ENCODE measurements at places on chromosomes 2 and 18.
A peak's percentile ranks its signal among the peaks of the same experiment; 100 is the strongest.

- no peak for DNase-seq
Observed at GRCh38 chr2:220077488-220077887, 450.1 kb downstream of the SLC4A3 start.

DNA sequence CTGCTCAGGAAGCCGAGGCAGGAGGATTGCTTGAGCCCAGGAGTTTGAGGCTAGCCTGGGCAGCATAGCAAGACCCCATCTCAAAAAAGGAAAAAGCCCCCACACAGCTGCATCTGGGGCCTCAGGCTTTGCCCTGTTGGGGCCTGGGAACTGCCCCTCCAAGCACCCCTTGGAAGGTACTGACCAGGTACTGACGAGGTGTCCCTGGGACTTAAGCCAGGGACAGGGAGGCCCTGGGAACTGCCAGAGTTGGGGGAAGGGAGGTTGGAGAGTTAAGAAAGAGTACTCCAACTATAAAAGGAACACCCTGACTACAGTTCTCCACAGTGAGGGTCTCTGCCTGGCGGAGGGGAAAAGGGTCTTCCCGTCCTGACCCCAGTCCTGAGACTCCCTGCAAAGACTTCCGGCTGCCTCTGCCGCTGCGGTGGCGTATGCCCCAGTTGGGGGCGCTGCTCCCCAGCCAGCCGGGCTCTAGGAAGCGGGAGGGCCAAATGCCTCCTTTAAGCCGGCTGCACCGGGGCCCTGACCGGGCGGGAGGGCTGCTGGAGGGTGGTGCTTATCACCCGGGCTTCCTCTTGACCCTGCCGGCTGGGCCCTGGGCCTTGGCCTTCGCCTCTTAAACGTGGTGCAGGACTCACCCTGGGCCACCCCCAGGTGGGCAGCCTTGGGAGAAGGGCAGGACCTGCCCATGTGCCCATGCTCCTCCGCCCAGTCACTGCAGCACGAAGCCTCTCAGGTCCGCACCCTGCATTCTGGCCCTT is 12.8 kb downstream of the SLC30A3 start:
- peak; percentile 23 for DNase-seq

DNA sequence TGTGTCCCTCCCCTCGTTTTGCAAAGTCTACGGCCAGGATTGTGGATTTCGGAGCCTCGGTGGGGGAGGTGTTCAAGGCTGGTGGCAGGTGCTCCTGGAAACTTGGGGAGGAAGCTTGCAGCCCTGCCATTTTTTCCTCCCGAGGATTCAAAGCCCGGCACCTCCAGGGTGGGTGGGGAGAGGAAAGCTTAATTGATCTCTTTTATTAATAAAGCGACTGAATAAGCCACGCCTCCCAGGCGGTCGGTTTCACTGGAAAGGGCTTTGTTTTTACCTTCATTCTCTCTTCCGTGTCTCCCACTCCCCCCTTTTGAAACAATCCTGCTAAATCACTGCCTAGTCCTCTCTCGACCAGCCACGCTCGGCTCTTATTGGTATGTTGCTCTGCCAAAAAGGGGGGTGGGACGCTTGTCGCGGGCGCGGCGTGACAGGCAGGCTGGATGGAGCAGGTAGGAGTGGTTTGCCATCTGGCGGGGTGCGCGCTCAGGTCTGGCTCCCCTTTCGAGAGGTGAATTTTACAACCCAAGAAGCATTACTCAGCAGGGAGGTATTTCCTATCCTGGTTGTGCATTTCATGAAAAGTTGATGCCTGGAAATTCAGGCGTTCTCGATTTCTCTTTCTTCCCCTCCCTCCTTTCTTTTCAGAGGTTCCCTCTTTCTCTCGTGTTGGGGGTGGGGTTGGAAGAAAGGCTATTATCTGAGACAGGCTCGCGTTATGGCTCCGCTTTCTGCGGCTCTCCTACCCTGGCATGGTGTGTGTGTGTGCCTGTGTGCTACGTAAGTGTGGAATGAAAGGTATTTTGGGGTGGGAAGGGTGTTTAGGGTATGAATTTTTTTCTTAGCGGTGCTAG is 1.4 kb downstream of the NEDD4L start:
- DNase-seq: peak; percentile 48

GRCh38 chr2:176885001-176885643 is 327.5 kb upstream of the HNRNPA3 start:
- no peak for DNase-seq

DNA sequence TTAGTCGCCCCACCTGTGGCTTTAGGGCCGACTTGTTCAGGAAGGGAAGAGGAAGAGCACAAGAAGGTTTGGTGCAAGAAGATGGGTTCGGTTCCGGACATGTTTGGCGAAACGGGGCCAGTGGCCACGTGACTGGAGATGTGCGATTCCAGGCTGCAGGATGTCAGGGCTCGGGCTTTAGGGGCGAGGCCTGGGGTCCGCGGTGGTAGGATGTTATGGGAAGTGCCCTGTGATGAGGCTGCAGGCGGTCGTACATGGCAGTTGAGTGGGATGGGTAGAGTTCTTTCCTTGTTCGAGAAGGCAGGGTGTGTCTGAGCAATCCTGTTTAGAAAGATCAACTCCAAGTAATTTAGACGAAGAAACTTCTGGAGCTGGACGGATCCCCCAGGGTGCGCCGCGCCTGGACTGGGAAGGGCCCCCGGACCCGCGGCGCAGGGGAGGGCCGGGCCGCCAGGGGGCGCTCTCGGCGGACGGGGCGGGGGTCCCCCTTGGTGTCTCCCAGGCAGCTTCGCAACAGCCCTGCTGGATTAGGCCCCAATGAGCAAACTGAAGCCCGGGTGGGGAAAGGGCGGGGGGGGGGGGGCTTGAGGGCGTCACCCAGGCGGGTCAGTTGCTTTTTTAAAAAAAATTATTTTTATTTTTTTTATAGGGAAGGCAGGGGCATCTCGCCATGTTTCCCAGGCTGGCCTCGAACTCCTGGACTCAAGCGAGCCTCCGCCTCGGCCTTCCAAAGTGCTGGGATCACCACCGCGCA is 17.2 kb upstream of the SDC1 start:
- no peak for DNase-seq

GRCh38 chr2:19632403-19632991 is 269.3 kb downstream of the TTC32 start:
- DNase-seq: no peak

DNA sequence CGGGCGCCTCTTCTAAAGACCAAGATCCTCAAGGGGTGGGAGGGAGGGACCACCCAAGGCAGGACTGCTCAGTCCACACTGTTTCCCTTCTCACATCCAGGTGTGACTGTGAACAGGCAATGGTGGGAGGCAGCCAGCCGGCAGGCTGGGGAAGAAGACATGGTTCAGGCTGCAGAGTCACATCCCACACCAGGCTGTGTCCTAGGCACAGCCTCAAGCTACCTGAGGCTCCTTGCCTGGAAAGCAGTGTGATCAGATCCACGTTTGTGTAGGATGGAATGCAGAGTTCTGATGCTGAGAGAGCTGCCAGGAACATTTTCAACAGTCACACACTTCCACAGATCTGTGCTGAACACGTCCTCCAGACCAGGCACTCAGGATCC is 16.4 kb downstream of the SLC66A2 start:
- DNase-seq: no peak

GRCh38 chr18:79756826-79757225 is 40.9 kb upstream of the KCNG2 start:
- DNase-seq: no peak

DNA sequence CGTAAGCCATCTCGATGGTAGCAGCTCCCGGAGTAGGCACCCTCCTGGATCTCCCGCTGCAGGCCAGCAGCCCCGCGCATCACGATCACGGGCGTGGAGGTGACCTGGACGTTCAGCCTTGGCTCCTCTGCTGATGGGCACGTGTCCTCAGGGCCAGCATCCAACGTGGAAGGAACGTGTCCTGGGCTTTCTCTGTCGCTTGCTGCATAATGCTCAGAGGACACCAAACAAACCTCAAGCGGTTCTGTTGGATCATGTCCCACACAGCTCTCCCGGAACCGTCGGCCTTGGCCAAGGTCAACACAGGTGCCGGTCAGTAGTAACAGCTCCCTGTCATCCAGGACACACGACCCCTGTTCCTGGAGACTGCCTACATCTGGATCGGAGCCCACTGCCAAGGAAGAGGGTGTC is 23.1 kb downstream of the PASK start:
- DNase-seq: no peak

- peak; percentile 45 for DNase-seq
Observed at GRCh38 chr18:69469444-69469919, 68.8 kb downstream of the DOK6 start.

DNA sequence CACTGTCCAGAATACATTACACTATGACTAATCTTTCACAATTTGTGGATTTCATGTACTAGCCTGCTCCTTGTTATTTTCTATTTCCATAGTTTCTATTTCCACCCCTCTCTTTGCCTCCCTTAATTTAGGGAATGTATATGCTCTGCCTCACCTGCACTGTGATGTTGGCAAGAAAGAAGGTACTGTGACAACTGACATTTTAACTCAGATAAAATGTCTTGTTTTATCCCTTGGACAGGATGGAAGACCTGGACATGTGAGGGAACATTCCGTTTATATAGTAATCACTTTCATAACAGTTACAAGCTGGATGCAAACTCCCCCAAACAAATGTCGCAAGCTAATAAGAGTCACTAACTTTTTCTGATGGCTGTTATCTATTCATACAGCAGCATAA is 21.5 kb upstream of the DSG3 start:
- DNase-seq: no peak

- no peak for DNase-seq
Observed at GRCh38 chr2:197369933-197370320, 59.3 kb upstream of the ANKRD44 start.

GRCh38 chr18:58148954-58149471 is 105.0 kb downstream of the NEDD4L start:
- no peak for DNase-seq

- no peak for DNase-seq
Observed at GRCh38 chr2:47048801-47049480, 106.2 kb downstream of the STPG4 start.

- DNase-seq: no peak
Observed at GRCh38 chr2:134683561-134684112, 35.2 kb downstream of the TMEM163 start.

GRCh38 chr2:41943159-41943558 is 104.7 kb upstream of the PKDCC start:
- DNase-seq: no peak

DNA sequence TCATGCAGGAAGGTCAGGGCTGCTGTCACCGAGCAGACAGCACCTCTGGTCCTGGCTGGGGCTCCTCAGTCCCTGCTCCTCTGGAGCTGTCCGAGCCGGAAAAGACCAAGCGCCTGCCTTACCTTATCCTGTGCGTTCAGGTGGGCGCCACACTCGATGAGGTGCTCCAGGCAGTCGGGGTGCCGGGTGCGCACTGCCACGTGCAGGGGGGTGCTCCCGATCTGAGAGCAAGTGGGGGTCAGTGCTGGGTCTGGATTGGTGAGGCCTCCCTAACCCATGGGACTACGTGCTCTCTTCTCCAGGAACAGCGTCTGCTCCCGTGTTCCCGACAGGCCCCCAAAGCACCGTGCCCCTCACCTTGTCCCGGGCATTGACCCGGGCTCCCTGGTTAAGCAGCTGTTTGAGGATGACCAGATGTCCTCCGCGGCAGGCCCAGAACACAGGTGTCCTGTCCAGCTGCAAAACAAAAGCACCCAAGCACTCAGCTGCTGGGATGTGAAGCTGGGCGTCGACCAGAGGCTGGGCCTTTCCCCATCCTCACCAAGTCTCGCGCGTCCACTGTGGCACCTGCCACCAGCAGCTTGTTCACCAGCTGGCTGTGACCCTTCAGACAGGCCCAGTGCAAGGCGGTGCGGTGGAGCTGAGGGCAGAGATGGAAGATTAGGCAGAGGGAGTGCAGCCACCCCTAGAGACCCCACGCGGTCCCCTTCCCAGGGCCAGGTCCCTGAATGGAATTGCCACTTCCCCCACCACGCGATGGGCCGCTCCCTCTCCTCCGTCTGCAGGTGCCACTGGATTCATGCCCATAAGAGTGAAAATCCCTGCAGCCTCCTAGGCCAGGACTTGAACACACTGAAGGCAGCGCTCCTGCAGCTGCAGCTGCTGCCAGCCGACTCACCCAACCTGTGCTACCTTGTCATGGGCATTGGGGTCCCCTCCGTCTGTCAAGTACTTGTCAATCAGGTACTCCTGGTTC is 3.7 kb downstream of the ANKRD23 start:
- DNase-seq: no peak

DNA sequence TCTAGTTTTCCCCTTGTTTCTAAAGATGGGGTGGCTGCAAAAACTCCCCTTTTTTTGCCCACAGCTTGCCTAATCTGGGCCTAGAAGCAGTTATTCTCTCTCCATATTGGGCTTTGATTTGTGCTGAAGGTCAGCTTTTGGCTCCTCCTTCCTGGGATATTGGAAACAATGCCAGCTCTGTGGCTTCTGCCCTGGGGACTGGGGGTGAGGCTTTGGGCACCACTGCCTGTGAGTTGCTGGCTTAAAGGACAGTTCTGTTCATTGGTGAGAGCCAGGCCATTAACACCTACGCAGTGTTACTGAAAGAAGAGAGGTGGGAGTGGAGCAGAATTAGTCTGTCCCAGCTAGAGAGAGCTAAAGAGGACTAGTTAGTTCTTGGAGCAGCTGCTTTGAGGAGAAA is 4.3 kb downstream of the UBXN2A start:
- DNase-seq: no peak

DNA sequence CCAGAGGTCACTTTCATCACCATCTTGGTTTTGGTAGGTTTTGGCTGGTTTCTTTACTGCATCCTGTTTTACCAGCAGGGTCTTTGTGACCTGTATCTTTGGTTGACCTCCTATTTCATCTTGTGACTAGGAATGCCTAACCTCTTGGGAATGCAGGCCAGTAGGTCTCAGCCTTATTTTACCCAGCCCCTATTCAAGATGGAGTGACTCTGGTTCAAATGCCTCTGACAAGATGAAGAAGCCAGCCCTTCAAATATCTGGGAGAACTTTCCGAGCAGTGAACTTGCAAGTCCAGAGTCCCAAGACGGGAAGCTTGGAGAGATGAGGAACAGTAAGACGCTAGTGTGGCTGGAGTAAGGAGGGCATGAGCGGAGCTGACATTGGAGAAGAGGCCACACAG is 28.6 kb downstream of the PROKR1 start:
- no peak for DNase-seq

DNA sequence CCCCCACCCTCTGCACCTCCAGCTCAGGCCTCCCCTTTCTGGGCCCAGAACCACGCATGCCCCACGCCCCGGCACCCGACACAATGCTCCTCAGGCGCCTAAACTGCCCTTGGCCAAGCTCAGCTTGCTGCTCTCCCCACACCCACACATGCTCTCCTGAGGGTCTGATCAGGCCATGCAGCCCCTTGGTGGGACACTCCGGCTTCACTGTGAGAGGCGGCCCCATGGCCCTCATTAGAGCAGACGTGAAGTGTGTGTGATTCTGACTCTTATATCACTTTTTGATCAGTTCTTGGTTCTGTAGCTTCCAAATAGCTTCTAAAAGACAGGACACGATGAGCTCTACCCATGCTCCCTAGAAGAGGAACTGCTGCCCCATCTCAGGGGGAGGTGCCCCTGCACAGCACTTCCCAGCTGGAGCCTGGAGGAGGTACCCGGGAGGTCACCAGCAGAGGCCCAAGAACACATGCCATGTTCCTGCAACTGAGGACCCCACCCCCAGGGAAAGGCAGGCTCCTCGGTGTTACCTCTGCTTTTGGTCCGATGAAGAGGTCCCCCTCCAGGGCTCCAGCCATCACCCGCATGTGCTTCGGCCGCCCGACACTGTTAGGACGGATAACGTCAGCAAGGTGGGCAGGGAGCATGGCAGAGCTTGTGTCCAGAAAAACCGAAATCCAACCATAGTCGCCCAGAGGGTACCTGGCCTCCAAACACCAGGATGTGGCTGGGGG is 3.6 kb downstream of the ACTR1B start:
- no peak for DNase-seq

Measured in HCT116 (cell line).